Cardiac muscle cell (in vitro differentiated cells and primary cell): ENCODE measurements at places on chromosomes 13 and 19. TPM values are rescaled to one million over a fixed set of nuclear protein-coding genes. Genes with fewer than 3 reads are reported as not detected.

DNA sequence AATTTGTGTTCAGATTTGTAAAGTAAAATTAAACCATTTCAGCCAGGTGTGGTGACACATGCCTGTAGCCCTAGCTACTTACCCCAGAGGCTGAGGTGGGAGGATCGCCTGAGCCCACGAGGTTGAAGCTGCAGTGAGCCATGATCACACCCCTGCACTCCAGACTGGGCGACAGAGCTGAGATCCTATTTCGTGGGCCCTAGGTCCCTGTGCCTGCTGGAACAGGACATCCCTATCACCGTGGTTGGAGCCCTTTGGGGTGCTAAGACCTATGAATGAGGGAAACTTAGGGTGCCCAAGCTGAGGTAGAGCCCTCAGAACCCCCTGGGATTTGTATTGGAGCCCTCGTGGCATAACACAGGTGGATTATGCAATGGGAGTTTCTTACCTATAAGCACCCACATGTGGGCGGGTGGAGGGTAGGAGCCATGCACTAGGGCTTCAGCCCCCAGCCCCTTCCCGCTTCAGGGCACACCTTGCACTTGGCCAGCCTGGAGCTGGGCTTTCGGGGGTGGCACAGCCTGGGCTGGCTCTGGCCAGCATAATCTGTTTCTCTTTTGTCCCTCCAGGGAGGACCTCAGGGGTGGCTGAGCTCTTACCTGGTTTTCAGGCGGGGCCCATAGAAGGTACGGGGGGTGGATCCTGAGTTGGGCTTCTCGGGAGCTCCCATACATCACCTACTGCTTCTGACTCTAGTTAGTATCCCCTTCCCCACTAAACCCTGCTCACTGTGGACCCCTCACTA lies 7.2 kb upstream of the USF2 start:
- DNase-seq = no peak

- no peak for DNase-seq
Measured at GRCh38 chr13:113058129-113058987, 47.2 kb upstream of the F7 start.

GRCh38 chr13:59566561-59566960 lies 597.2 kb downstream of the DIAPH3 start:
- DNase-seq = no peak

DNA sequence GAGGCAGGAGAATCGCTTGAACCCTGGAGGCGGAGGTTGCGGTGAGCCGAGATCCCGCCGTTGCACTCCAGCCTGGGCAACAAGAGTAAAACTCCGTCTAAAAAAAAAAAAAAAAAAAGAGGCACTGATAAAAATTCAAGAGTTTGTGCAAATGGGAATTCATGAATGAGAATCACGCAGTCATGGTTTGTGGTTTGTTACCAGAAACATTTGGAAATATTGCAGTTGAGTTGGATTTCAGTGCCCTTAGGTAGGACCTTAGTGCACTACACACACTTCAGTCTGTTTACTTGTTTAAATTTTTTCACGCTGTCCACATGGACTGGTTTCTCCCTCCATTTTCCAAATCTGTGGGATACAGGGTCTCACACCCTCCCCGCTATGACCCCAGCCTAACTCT lies 28.4 kb downstream of the ZNF844 start:
- DNase-seq = peak; percentile 43

- DNase-seq = no peak
Measured at GRCh38 chr13:48320891-48321510, 17.4 kb downstream of the RB1 start.

- DNase-seq = no peak
Measured at GRCh38 chr13:41610404-41610803, 153.1 kb downstream of the RGCC start.

- DNase-seq = no peak
Measured at GRCh38 chr19:57267291-57267690, 13.0 kb upstream of the ZNF460 start.

The ZNF667 gene
- 3.5 and 6.5 TPM in 2 replicates for total RNA-seq

GRCh38 chr13:63110466-63110865 lies 1694.8 kb upstream of the PCDH20 start:
- no peak for DNase-seq

GRCh38 chr19:10009714-10010224 lies 535 bp downstream of the COL5A3 start:
- DNase-seq = no peak

The TNFSF9 gene
- total RNA-seq = 0.81 and 1.3 TPM in 2 replicates

The PLD3 gene
- 833 and 875 TPM in 2 replicates for total RNA-seq

GRCh38 chr13:37534676-37535075 lies 63.9 kb downstream of the POSTN start:
- no peak for DNase-seq

GRCh38 chr19:18718846-18719458 lies 35.5 kb downstream of the CRTC1 start:
- no peak for DNase-seq

DNA sequence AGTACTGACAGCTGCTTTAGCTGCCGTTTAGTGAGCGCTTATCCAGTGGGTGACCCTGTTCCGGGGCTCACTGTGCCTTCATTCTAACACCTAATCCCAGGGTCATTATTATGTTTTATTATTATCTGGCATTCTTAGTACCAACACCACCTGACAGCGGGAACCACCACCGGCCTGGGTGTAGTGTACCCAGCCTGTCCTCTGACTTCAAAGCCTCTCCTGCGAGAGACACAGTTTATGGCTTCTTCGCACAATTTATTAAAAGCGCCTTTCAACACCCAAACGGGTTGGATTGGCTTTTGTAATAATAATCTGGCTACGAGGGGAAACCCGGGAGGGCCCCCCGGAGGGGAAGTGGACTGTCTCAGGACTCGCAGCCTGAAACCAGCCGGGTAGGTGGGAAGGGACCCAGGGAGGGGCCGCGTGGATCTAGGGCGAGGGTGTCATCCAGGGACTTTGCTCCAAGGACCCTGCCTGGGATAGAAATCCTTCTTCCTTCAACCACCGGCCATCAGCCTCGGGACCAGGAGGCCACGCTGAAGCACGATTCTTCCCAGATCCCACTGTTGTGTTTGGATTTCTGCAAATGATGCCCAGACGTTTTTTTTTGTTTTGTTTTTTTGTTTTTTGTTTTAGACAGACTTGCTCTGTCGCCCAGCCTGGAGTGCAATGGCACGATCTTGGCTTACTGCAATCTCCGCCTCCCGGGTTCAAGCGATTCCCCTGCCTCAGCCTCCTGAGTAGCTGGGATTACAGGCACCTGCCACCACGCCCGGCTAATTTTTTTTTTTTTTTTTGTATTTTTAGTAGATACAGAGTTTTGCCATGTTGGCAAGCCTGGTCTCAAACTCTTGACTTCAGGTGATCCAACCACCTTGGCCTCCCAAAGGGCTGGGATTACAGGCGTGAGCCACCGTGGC lies 1.6 kb upstream of the ZBTB7A start:
- DNase-seq = no peak

- peak; percentile 51 for DNase-seq
Measured at GRCh38 chr13:27481766-27482165, 31.4 kb upstream of the MTIF3 start.

- DNase-seq = no peak
Measured at GRCh38 chr13:38868399-38868798, 122.2 kb downstream of the STOML3 start.

The CDADC1 gene
- total RNA-seq = 4.0 and 9.1 TPM in 2 replicates

DNA sequence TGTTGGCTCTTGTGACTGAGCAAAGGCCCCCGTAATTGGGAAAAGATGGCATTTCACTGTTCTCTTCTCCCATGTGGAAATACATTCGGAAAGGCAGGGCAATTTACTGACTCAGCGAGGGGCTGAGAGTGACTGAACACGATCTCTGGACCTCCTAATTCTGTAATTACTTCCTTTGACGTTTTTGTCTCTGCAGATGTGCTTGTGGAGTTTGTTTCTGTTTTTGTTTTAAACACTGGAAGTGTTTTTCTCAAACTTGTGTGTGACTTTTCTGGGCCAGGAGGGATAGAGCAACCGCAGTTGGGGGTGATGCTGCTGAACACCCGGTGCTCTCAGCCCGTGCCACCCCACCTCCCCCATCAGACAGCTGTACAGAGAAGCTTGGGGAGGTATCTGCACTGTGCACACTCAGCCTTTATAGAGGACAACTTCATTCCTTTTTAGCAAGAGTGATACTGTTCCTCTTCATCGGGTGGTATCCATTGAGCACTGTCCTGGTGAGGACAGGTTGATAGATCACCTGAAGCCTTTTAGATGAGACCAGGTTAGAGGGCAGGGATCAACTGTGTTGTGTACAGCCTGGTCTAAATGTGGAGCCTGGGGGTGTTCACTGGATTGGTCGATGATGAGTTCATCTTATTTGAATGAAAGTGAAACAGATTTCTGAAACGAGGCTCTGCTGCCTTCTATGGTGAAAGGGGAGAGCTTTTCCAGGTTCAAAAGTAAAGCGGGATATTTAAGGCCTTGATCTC lies 117.4 kb downstream of the ESD start:
- peak; percentile 71 for DNase-seq

GRCh38 chr13:23688336-23688735 lies 118.1 kb downstream of the TNFRSF19 start:
- no peak for DNase-seq

The NLRP7 gene
- 1.4 and 1.8 TPM in 2 replicates for total RNA-seq

The DAND5 gene
- 0.67 TPM in 1 of 2 replicates, not detected in the other for total RNA-seq

- DNase-seq = no peak
Measured at GRCh38 chr13:108919036-108919907, 289.9 kb downstream of the MYO16 start.

The DENND1C gene
- total RNA-seq = 0.18 and 4.9 TPM in 2 replicates

The CIC gene
- 55.5 and 62.9 TPM in 2 replicates for total RNA-seq

GRCh38 chr19:3471954-3472655 lies 8.2 kb downstream of the SMIM24 start:
- peak; percentile 28 for DNase-seq

GRCh38 chr19:42079886-42080763 lies 4.2 kb downstream of the ZNF574 start:
- no peak for DNase-seq

GRCh38 chr19:7545904-7546303 lies 10.4 kb downstream of the PNPLA6 start:
- DNase-seq = no peak

The RPL21 gene
- 367 and 371 TPM in 2 replicates for total RNA-seq

The RBM26 gene
- 26.7 and 41.3 TPM in 2 replicates for total RNA-seq

DNA sequence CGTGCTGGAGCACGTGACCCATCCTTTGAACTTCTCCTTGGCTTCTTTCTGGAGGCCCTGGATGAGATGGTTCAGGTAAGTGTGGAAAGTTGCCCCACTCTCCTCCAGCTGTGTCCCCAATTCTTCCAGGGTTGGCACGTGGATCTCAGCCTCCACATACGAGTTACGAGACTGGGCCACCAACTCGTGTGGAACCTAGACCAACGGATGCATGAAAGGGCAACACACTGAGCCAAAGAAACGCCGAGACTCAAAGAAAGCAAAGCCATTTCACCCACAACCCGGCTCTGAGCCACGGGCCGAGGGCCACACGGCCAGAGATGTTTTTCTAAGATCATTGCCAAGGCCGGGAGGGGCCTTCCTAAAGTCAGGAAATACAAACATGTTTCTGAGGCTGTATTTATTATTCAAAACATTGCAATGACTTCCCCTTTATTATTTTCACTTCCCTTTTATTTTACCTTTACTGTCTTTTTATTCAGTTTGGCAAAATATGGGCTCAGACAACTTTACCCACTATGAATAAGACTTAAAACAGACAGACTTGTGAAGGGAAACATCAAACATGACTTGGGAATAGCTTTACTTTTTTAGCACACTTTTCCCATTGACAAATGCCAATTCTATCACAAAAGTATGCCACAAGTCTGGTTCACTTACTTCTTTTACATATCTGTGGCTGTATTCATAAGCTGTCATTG lies 94.6 kb downstream of the KL start:
- DNase-seq = peak; percentile 32

GRCh38 chr19:1051791-1052190 lies 11.9 kb downstream of the ABCA7 start:
- no peak for DNase-seq

The FCER2 gene
- not detected in 2 replicates for total RNA-seq

GRCh38 chr13:85260896-85261295 lies 538.3 kb downstream of the SLITRK6 start:
- no peak for DNase-seq

GRCh38 chr13:48072787-48073186 lies 22.1 kb downstream of the MED4 start:
- DNase-seq = no peak

The FOXA3 gene
- total RNA-seq = 0.49 and 1.6 TPM in 2 replicates

DNA sequence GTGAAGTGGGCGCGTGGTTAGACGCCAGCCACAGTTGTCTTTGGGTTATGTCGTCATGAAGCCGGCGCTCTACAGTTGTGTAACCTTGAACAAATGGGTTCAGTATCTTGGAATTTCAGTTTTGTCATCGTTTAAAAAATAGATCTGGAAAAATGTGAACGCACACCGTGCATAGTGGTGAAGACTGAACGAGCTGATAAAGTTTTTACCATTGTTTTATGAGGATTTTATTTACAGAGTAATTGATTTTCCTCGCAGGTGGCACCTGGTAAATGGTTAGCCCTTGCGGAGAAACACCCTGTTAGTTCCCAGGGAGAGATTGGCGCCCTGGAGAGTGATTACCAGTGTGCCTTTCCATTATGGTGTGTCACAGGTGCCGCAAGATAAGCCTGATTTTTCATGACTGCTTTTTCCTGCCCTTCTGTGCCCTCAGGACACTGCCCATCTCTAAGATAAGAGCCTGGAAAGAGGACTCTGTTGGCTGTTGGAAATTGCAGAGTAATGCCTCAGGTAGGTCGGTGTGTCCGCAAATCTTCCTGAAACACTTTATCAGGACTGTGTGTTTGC lies 577 bp downstream of the ZNF181 start:
- peak; percentile 94 for DNase-seq

DNA sequence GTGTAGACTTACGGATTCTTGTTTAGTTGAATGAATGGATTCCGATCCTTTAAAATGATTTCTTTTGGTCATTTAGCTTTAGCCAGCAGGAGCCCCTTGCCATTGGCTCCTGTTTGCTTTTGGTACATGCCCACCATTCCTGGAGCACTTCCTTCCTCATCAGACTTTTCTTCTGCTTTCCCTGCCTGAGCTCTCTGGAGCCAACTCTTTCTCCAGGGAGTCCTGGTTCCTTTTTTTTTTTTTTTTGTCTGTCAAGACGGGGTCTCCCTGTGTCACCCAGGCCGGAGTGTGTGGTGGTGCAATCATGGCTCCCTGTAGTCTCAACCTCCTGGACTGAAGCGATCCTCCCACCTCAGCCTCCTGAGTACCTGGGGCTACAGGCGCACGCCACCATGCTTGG lies 37.8 kb downstream of the SMARCA4 start:
- DNase-seq = no peak

DNA sequence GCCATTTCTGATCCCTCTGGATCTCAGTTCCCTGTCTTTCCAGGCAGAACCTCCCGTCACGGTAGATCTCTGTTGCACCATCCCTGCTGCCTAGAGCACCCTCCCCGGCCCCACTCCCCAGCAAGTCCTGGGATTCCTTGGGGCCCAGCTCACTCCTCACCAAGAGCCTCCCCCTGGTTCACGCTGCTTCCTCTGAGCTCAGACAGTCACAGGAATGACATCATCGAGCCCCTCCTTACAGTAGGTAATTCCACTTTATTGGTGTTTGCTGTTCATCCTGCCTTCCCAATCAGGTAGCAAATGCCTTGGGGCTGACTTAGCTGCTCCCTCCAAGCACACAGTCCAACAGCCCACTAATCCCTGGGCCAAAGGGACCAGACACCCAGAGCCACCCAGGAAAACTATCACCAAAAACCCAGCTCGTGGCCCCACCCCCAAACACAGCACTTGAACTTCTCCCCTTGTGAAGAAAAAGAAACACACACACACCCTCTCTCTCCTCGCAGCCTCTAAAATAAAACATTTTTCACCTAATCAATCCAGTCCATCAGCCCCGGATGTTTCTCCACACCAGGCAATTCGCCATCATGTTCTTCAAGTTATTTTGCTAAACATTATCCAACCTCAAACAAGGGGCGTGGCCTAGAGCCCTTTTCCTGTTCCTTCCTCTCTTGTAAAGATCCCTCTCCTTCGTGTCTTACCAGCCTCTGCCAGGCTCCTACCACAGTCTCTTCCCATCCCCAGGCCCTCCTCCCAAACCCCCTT lies 2.5 kb downstream of the NAPA start:
- no peak for DNase-seq

The NXNL1 gene
- not detected in 2 replicates for total RNA-seq
